ENCODE measurements at places on chromosomes 4 and X.

GRCh38 chr4:76208005-76208765 is 5.4 kb downstream of the SCARB2 start:
- DNase-seq = no peak

GRCh38 chr4:156662921-156663320 is 308.7 kb downstream of the PDGFC start:
- DNase-seq = no peak

- DNase-seq = peak; percentile 23
These were observed 25.1 kb downstream of the SETD7 start for GRCh38 chr4:139530833-139531427.

- DNase-seq = no peak
These were observed 105.1 kb upstream of the SCOC start for GRCh38 chr4:140268186-140268841.

- no peak for DNase-seq
These were observed 18.4 kb downstream of the NMU start for GRCh38 chr4:55617587-55618197.

GRCh38 chr4:163744861-163745260 is 250.4 kb downstream of the TMA16 start:
- DNase-seq = no peak

DNA sequence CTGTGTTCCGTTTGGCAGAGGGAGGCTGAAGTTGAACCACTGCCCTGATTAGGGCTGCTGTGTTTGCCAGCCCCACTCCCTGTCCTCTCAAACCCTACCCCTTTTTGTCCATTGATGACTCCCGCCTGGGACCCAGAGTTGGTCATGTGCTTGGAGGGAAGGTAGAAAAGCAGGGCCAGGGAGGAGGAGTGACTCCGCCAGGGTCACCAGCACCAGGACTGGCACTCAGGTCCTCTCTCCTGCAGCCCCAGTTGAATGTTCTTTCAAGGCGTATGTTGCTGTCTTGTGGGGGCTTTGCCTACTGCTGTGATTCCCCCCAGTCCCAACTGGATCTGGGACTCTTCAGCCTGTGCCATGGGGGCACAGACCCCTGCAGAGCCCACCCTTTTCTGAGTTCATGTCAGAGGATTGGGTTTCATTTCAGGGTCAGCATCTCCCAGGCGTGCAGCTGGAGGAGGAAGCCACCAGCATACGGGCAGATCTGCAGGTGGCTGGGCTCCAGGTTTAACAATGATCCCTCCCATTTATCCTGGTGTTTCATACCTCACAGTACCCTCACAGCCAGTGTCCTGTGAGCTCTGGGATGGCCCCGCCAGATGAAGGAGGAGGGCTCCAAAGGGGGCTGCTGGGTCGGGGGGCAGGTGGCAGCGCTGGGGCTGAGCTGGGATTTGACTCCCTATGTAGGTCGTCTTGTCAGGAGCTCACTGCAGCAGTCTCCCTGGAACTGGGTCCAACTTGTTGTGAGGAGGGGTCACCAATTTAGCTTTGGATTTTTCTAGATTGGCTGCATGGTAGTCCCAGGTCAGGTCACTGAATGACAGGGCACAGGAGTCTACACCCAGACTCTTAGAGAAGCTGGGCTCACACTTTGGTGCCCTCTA is 55.7 kb downstream of the MSX1 start:
- DNase-seq = no peak

DNA sequence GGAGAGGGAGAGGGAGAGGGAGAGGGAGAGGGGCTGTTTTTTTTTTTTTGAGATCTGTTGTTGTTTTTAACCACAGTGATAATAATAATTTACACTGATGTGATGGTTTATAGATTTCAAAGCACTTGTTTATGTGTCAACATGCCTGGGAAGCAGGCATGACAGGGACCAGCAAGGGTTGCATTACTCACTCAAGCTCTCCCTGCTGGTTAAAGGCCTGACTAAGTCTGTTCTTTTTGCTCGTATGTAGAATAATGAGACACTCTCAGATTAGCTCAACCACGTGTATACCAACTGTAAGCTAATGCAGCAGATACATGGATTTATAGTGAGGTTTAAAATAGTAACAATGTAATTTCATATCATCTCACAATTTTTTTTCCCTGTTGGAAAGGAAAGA is 134.6 kb upstream of the BOD1L1 start:
- DNase-seq = no peak

GRCh38 chrX:23338334-23338733 is 3.7 kb downstream of the PTCHD1 start:
- DNase-seq = no peak

DNA sequence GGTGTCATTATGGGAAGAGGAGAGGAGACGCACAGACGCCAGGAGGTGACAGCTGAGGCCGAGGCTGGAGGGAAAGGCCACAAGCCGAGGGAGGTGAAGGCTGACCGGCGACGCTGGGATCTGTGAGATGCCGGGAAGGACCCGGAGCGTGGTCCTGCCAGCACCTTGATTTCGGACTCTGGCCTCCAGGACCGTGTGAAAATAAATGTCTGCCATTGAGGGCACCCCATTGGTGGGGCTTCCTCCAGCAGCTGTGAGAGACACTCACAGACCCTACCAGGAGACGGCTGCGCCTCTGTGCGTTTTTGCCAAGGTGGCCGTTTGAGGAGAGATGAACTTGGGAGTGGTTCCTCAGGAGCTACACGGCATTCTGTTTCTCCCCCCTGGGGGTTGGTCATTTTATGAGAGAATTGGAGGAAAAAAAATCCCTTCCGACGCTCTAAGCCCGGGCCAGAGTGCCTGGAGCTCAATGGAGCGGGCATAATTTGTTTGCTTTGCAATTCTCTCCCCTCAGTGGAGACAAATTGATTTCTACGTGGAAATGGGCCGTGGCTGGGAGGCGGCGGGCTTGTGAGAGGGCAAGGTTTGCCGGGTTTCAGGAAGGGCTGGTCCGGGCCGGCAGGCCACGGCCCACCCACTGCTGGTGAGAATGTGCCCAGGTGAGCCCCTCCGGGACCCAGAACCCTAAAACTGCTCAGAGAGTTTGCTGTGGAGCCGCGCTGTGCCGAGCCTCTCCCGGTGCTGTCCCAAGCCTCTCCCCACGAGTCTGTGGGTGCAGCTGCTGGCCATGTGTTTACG is 53.9 kb downstream of the CPZ start:
- DNase-seq = no peak

GRCh38 chrX:64330284-64330683 is 65.0 kb downstream of the MTMR8 start:
- DNase-seq = no peak

DNA sequence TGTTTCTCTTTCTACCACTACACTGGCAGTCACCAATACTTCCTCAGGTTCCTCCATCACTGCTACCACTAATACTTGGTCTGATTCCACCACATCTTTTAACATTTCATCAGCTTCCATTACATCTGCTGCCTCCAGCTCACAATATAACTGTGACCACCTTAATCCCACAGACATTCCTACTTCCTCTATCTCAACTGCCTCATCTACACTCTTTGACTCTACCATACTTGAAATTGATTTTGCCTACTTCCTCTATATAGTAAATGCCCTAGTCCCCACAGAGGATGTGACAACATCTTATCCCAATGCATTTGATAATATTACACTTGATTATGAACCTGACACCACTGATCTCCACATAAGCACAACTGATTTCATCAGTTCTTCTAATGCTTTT is 29.0 kb downstream of the OPRPN start:
- DNase-seq = no peak

GRCh38 chr4:103075435-103075893 is 1.1 kb downstream of the SLC9B2 start:
- DNase-seq = no peak

- DNase-seq = no peak
These were observed 875.2 kb downstream of the RAPGEF2 start for GRCh38 chr4:159977907-159978617.

DNA sequence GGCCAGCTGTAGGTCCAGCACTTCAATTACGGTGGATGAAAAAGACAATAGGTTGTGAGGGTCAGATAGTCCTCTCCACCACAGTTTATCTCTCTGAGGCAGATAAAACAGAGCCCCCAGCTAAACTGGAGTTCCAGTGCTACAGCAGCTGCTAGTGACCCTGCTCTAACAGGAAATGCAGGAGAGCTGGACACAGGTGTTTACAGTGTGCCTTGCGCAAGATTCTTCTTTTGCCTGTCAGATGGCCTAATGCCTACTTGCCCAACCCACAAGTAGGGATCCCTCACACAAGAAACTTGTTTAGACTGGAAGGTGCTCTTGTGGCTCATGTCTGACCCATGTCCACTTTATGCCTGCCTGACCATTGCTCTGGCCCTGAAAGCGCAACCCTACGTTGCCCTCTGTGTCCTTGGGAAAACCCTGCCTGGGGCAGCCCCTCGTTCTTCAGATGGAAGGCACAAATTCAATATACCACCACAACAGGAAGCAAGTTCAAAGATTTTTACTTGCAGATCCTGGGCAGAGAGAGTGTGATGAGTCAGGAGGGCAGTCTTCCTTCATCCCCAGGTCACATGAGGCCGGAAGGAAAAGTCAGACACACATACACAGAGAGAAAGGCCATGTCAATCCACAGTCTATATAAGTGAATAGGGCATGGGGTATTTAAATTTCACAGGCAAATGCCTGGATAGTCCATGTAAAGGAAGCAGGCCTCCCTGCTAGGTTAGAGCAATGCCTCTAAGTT is 105.1 kb upstream of the ADGRL3 start:
- no peak for DNase-seq

DNA sequence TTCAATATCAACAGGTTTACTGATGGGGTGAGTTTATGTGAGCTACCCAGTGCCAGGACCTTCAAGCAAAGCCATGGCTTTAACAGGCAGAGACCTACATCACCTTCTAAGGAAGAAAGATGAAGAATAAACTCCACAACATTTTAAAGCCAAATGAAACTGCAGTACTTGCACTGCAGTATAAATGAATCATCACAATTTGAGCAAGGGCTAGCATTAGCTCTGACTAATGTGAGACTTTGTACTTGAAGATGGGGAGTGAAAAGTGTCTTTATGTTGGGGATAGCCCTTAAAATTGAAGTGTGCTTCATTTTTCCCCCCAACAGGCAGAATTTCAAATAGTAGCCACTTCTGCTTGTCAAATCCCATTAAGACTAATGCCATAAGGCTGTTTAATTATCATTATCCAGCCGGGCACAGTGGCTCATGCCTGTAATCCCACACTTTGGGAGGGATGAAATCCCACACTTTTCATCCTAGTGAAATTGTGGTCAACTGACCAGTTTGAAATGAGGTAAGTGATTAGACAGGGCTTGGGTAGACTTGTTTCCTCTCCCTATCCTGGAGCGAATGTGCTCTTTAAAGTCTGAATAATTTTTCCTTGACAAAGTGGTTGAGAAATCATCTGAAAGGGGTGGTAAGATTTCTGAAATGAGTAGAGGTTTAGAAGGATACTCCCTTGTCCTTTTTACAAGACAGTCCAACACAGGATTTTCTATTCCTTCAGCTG is 27.2 kb upstream of the GPR34 start:
- no peak for DNase-seq

GRCh38 chrX:133401536-133401935 is 13.8 kb downstream of the GPC4 start:
- no peak for DNase-seq
